GM20000 (cell line): ENCODE measurements at places on chromosomes 6 and 20.

DNA sequence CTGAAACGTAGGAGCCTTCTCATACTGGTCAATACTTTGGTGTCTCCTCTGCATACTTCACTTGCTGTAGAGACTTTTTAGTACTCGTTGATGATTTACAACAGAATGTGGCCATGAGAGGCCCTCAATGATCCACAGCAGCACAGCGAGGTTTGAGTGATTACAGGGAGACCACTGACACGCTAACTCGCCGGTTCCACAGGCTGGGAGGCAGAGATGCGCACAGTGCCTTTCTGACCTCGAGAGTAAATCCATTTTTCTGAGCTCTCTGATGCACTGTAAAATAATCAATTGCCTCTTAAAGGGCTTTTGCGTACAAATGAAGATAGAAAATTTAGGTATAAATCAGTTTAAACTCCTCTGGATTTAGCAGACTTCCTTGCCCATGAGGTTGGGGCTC, 56.2 kb upstream of the TBC1D7 start:
- no peak for DNase-seq

DNA sequence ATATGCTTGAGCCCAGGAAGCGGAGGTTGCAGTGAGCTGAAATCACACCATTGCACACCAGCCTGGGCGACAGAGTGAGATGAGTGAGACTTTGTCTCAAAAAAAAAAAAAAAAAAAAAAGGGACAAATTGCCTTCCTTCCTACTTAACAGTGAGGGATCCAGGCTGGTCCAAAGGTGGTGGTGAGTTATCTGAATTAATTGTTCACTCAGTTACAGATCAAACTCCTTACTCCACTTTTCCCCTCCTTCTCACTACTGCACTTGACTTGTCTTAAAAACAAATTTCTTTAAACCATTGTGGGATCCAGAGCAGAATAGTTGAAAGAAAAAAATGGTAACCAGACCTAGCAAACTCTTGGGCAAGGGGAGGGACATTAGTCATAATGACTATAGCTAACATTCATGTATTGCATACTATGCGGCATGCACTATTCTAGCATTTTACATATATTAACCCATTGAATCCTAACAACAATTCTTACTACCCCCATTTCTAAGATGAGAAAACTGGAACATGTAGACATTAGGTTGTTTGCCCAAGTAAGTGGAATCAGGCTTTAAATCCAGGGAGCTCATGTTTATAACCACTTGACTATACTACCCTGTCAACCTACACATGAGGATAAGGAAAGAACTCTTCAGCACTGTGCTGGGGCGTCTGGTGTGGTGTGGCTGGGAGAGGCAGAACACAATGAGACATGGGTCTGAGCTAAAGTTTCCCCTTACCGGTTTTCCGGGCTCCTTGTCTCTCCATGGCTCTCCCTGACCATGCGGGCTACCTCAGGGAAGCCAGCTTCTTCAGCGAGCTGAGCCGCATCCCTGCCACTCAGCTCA, 1.5 kb downstream of the GPANK1 start:
- DNase-seq = no peak

- no peak for DNase-seq
Measured at GRCh38 chr6:107692351-107692750, 131.8 kb downstream of the SCML4 start.

- DNase-seq = no peak
Measured at GRCh38 chr20:47055699-47056369, 161.2 kb downstream of the EYA2 start.
